ENCODE measurements at places on chromosomes 6 and 20. TPM values are rescaled to one million over a fixed set of nuclear protein-coding genes. Genes with fewer than 3 reads are reported as not detected.

- H3K4me1 ChIP-seq: no peaks in the 10 kb centered on the region
- H3K36me3 ChIP-seq: no peaks in the 10 kb centered on the region
- H3K4me3 ChIP-seq: no peak overlapping the region
These were observed 17.8 kb downstream of the HLA-B start for GRCh38 chr6:31339210-31339609.

DNA sequence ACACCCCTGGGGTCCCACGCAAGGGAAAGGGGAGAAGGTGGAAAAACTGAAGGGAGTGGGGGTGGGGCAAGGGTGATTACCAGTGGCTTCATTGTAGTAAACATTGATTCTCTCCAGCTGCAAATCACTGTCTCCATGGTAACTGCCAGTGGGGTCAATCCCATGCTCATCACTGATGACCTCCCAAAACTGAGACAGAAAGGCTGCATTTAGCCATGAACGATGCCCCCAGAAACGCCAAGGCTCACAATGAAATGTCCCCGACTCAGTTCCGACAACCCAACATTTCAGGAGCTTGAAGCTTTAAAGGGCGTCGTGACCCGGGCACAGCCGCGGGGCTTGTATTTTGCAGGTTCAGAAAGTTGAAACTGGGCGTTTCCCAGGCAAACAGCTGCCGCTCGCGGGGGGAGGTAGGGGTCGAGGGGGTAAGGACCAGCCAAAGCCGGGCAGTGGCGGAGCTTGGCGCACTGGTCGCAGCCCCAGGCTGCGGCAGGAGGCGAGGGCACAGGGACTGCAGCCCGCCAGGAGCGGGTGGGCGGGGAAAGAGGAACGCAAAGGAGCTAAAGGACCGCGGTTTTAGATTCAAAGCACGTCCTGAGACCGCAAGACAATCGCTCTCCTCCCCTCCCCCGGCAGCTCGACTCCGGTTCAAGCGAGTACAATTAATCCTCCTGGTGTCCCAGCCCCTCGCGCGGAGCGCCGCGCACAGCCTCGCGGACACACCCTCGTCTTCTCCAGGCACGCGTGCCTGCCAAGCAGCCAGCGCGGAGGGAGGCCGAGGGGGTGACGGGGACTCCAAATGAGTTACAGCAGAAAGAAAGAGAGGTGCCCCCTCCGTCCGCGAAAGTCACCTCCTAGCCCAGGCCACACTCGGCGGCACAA is 731 bp downstream of the TUBB2B start:
- no peak overlapping the region for H3K27ac ChIP-seq
- no peaks in the 10 kb centered on the region for H3K36me3 ChIP-seq
- DNase-seq: peak; percentile 45
- peaks cover 49% of the 10 kb centered on the region for H3K4me1 ChIP-seq

DNA sequence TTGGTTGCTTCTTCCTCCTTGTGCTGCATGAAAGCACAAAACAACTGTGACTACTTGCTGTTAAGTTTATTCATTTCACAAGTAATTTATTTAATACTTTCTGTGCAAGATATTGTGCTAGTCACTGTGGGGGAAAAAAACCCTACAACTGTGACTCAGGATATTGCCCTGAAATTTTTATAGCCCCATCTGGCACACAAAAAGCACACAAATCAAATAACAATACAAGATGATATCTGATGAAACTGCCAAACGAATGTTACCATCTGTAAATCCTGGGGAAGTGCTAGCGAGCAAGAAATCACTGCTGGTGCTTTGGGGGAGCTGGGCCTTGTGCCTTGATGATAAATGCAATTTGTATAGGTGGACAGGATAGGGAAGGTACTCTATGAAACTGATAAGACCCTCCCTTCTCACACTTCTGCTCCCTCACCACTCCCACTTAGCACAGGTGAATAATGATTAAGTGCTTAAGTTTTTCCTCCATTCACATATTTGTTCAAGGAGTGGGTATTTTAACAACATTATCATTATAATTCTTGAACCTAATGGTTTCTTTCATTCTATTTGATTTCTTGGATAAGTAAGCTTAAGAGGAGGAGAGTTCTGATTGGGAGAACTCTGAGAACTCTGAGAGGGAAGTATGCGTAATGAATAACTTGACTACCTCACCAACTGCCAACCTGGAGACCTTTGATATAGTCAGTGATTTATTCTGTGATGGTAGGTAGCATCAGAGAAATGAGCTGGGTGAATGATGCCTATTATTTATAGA is 115.3 kb downstream of the RTN4IP1 start:
- peak overlapping the region; percentile 93 for H3K27ac ChIP-seq
- no peaks in the 10 kb centered on the region for H3K36me3 ChIP-seq
- peaks cover 5% of the 10 kb centered on the region for H3K27me3 ChIP-seq
- H3K4me1 ChIP-seq: peaks cover 53% of the 10 kb centered on the region

DNA sequence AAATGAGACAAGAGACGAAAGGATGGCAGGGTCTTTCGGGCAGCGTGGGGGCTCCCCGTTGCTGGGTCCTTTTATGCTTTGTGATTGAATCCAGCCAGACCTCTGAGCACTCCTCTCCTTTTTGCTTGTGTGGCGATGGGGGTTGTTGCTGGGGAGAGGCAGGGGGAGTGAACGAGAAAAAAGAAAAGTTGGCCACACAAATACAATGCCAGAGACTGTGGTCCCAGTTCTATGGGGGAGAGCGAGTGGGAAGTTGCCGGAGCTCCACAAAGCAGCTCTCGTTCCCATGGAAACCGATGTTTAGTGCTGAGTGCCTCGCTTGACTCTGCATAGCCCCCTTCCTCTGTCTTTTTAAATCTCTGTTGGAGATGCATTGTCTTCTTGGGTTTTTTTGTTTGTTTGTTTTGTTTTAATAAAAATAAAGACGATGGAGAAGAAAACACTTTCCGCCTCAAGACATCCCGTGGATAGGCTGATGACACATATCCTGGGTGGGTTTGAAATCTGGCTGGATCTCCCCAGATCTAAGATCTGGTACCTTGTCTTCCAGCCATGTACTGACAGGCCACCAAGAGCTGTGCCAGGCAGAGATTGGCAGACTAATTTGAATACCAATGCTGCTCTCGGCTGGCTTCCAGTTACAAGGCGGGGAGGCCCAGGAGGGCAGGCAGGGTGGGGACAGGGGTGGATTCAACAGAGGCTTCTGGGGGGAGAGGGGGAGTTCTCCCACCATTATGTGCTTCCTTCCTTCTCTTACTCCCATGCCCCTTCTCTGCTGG is 529.3 kb downstream of the QKI start:
- H3K4me3 ChIP-seq: no peak overlapping the region
- H3K27ac ChIP-seq: no peak overlapping the region
- H3K27me3 ChIP-seq: peaks cover 9% of the 10 kb centered on the region
- H3K36me3 ChIP-seq: no peaks in the 10 kb centered on the region
- DNase-seq: no peak

- peak overlapping the region; percentile 72 for H3K27ac ChIP-seq
- peak overlapping the region; percentile 89 for H3K4me3 ChIP-seq
- H3K36me3 ChIP-seq: no peaks in the 10 kb centered on the region
- peak; percentile 57 for DNase-seq
- H3K27me3 ChIP-seq: peaks cover 19% of the 10 kb centered on the region
These were observed 35.2 kb upstream of the HLA-G start for GRCh38 chr6:29792123-29793035.

- no peaks in the 10 kb centered on the region for H3K27me3 ChIP-seq
- H3K4me1 ChIP-seq: no peaks in the 10 kb centered on the region
- no peak overlapping the region for H3K27ac ChIP-seq
- DNase-seq: no peak
- H3K4me3 ChIP-seq: no peak overlapping the region
These were observed 608.4 kb downstream of the EPHA7 start for GRCh38 chr6:92810913-92811312.

GRCh38 chr20:10565922-10566897 is 107.6 kb downstream of the JAG1 start:
- no peak overlapping the region for H3K4me3 ChIP-seq
- H3K27me3 ChIP-seq: no peaks in the 10 kb centered on the region
- H3K27ac ChIP-seq: no peak overlapping the region
- DNase-seq: no peak
- no peaks in the 10 kb centered on the region for H3K36me3 ChIP-seq

DNA sequence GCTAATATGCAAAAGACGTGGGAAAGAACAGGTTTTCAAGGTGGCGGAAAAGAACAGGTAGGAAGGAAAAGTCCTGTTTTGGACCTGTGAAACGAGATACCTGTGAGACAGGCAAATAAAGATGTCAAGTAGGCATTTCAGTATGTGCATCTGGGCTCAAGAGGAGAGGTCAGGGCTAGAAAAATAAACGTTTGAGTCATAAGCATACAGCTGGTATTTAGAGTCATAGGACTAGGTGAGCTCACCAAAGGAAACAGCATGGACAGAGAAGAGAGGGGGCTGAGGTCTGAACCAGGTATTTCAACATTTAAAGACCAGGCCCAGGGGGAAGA is 14.9 kb downstream of the MTFR2 start:
- DNase-seq: no peak
- H3K36me3 ChIP-seq: no peaks in the 10 kb centered on the region
- no peak overlapping the region for H3K4me3 ChIP-seq
- no peak overlapping the region for H3K27ac ChIP-seq

GRCh38 chr6:129980821-129981220 is 37.6 kb upstream of the L3MBTL3 start:
- no peak overlapping the region for H3K4me3 ChIP-seq
- H3K27ac ChIP-seq: no peak overlapping the region
- no peak for DNase-seq

DNA sequence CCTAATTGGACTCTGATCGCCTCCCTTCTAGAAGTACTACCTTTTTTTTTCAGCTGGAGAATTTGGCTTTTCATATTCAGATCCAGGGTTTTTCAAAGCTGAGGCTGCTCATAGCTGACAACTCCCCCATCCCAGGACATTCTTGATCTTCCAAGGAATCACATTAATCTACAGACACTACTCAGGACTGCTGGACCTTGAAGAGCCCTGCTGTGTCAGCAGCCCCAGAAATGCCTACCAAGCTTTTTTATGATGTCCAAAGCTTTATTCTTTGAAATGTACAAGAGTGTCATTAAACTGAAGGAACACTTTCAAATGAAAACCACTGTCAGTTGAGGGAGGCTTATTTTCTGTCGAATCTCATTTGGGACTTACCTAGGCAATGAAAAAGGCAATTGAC is 704.1 kb downstream of the PTPRT start:
- no peak overlapping the region for H3K27ac ChIP-seq
- no peaks in the 10 kb centered on the region for H3K27me3 ChIP-seq
- no peak overlapping the region for H3K4me3 ChIP-seq

- H3K27me3 ChIP-seq: no peaks in the 10 kb centered on the region
- no peak for DNase-seq
- no peaks in the 10 kb centered on the region for H3K36me3 ChIP-seq
- H3K4me1 ChIP-seq: no peaks in the 10 kb centered on the region
- no peak overlapping the region for H3K4me3 ChIP-seq
These were observed 51.5 kb downstream of the COL19A1 start for GRCh38 chr6:69917834-69918233.

- no peaks in the 10 kb centered on the region for H3K4me1 ChIP-seq
- H3K27ac ChIP-seq: no peak overlapping the region
- H3K27me3 ChIP-seq: no peaks in the 10 kb centered on the region
- DNase-seq: no peak
- no peak overlapping the region for H3K4me3 ChIP-seq
These were observed 58.9 kb downstream of the TMEM200A start for GRCh38 chr6:130424710-130425109.

DNA sequence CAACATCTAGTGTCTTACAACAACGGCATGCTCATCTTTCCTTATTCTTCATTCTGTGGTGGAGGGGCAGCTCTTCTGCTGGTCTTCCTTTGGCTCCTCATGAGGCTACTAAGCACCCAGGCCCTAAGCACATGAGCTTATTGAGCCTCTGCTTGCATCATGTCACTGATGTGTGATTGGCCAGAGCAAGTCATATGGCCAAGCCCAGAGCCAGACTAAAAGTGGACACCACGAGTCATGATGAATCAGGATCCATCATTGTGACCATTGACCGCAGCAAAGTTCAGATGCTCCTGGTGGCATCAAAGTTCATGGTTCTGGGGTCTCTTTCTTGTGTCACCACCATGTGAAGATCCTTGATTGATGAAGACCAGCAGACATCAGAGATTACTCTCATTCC is 192.0 kb upstream of the FOXA2 start:
- no peak overlapping the region for H3K27ac ChIP-seq
- no peaks in the 10 kb centered on the region for H3K27me3 ChIP-seq
- no peak for DNase-seq
- H3K4me1 ChIP-seq: no peaks in the 10 kb centered on the region
- no peak overlapping the region for H3K4me3 ChIP-seq

DNA sequence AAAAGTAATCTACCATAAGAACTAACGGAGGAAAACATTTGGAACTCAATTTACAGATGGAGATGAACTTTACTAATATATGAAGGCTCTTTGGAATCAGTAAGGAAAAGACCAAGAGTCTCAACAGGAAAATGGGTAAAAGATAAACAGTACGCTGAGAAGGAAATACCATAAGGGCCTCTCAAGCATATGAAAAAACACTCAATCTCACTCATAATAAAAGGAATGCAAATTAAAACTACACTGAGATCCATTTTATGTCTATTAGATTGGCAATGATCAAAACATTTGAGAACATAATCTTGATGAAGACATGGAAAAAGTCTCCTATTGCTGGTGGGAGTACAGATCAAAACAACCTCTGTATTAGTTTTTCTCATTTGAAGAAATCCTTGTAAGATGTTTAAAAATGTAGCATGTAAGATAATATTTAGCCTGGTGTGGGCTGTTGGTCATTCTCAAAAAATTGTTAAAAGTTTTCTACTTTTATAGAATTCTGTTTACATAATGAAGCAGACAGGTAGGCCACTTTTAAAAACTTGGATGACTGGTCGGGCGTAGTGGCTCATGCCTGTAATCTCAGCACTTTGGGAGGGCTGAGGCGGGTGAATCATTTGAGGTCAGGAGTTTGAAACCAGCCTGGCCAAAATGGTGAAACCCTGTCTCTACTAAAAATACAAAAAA is 14.5 kb downstream of the REV3L start:
- H3K27ac ChIP-seq: no peak overlapping the region

GRCh38 chr6:168447282-168447681 is 6.3 kb downstream of the SMOC2 start:
- H3K4me3 ChIP-seq: no peak overlapping the region
- no peaks in the 10 kb centered on the region for H3K4me1 ChIP-seq
- H3K27ac ChIP-seq: peak overlapping the region; percentile 58
- H3K36me3 ChIP-seq: no peaks in the 10 kb centered on the region

DNA sequence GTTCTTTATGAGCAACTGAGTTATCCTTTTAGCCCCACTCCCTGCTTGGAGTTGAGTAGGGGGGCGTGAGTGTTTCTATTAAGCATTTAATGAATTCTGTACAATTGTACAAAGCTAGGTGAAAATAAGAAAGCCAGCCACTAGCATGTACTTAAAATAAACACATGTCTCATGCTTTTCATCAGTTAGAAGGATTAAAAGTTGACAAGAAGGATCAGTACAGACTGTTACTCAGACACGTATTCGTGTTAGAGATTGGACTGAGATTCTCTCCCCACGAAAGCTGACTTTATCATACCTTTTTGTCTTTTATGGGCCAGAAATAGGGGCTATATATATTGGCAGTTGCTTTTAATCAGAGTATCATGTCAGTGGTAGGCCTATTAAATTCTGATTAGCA is 1.7 kb downstream of the HSF2 start:
- H3K4me3 ChIP-seq: no peak overlapping the region
- H3K4me1 ChIP-seq: peaks cover 6% of the 10 kb centered on the region
- no peaks in the 10 kb centered on the region for H3K27me3 ChIP-seq
- DNase-seq: no peak

The DNAH8 gene
- 0.10 TPM for total RNA-seq

The PNPLA1 gene
- total RNA-seq: 3.5 TPM

The TFAP2D gene
- total RNA-seq: not detected

The C6orf58 gene
- not detected for total RNA-seq

The SLC17A1 gene
- 0.50 TPM for total RNA-seq

The LY6G6F gene
- 1.4 TPM for total RNA-seq

The SLC2A10 gene
- 2.2 TPM for total RNA-seq

The OPRL1 gene
- 1.4 TPM for total RNA-seq
